ENCODE measurements at places on chromosomes 6 and 20.

- DNase-seq: no peak
Measured at GRCh38 chr6:8029243-8029870, 34.8 kb downstream of the BLOC1S5 start.

DNA sequence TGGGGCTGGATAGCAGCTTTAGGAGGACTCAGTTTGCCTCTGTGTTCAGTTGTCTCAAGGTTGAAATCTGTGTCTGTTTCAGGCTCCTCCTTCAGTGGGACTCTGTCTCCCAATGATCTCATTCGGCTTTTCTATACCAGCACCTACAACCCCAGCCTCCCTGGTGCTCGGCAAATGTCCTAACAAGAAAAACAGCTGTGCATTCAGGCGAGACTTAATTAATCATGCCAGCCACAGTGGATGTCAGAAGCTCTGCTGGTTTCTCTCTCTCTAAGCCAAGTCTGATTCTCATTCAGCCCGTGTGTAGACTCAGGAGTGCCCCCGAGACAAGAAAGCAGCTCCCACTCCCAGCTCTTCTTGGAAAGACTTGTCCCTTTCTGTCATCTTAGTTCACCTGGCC lies 46.8 kb downstream of the SUN5 start:
- no peak for DNase-seq

- no peak for DNase-seq
Measured at GRCh38 chr6:11920566-11920965, 91.5 kb upstream of the HIVEP1 start.

DNA sequence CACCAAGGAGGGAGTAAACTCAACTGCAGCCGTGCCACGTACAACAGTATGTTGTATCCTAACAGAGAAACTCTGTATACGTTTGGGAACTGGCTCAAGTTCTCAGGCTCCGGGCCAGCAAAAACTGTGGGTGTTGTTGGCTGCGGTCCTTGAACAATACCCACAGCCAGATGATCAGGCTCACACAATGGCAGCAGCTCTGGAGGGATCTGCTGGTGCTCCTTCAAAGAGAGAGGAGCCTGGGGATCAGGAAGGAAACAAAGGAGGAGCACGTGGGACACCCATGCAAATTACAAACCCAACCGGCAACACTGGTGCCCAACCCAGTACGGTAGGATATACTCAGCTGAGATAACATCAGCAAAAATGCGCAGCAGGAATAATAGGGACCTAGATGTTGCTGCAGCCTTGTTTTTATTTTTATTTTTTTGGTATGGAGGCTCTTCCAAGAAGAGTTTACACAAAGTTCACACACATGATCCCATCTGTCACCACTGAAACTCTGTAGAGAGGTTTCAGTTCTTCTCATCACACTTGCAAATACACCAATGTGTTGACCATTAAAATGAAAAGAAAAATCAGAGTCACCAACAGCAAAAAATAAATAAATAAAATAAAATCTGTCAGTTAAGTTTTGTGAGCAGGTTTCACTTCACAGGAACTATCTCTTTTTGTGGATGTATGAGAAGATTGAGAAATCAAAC lies 41.2 kb upstream of the PDE10A start:
- peak; percentile 14 for DNase-seq
